Naive thymus-derived CD8-positive, alpha-beta T cell (primary cell): ENCODE measurements at places on chromosomes 4 and X. TPM values are rescaled to one million over a fixed set of nuclear protein-coding genes. Genes with fewer than 3 reads are reported as not detected.

GRCh38 chr4:184648054-184648312 is 1.3 kb downstream of the CASP3 start:
- peaks cover 68% of the 10 kb centered on the region for H3K4me1 ChIP-seq
- H3K36me3 ChIP-seq: peaks cover 4% of the 10 kb centered on the region
- H3K27me3 ChIP-seq: no peaks in the 10 kb centered on the region

DNA sequence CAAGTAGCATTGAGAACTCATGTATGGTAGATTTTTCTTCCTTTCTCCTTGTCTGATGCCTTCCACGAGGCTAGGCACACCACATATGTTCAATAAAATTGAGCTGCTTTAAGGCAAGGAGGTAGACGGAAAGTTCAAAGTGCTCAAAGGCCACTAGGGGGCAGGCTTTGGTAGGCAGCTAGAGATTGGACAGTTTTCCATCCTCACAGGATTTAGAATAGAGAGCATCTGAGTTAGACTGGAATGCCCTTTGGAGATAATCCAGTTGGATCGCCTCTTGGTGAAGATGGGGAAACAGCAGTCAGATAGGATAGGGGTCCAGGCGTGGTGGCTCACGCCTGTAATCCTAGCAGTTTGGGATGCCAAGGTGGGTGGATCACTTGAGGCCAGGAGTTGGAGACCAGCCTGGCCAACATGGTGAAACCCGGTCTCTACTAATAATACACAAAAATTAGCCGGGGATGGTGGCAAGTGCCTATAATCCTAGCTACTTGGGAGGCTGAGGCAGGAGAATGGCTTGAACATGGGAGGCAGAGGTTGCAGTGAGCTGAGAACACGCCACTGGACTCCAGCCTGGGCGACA is 30.4 kb downstream of the ELF4 start:
- H3K27me3 ChIP-seq: no peaks in the 10 kb centered on the region
- DNase-seq: peak; percentile 37
- peaks cover 50% of the 10 kb centered on the region for H3K4me1 ChIP-seq
- peak overlapping the region; percentile 68 for H3K27ac ChIP-seq
- no peak overlapping the region for H3K4me3 ChIP-seq
- H3K36me3 ChIP-seq: no peaks in the 10 kb centered on the region

DNA sequence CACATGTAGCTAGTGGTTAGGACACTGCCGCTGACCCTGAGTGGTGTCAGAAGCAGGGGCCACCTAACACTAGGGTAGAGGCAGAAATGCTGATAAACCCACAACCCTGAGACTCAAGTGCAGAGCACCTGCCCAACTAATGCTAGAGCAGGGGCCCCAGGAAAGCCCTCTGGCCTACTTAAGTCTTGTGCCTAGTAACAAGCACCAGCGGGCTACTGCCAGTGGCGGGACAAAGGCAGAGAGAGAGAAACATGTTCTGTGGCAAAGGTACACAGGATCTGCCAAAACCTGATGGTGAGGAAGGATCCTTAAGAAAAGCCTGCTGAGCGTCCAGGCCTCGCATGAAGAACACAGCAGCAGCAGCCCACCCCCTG is 172.4 kb downstream of the PRDM5 start:
- H3K36me3 ChIP-seq: peaks cover 7% of the 10 kb centered on the region
- no peak overlapping the region for H3K27ac ChIP-seq
- H3K27me3 ChIP-seq: no peaks in the 10 kb centered on the region
- no peak overlapping the region for H3K4me3 ChIP-seq

GRCh38 chr4:74796631-74797030 is 2.3 kb upstream of the BTC start:
- peaks cover 38% of the 10 kb centered on the region for H3K27me3 ChIP-seq
- no peak for DNase-seq
- no peak overlapping the region for H3K27ac ChIP-seq

GRCh38 chrX:110001740-110002299 is 1.1 kb upstream of the TMEM164 start:
- H3K36me3 ChIP-seq: no peaks in the 10 kb centered on the region
- H3K27ac ChIP-seq: peak overlapping the region; percentile 95
- no peak for DNase-seq
- H3K27me3 ChIP-seq: no peaks in the 10 kb centered on the region
- H3K4me3 ChIP-seq: peak overlapping the region; percentile 86

GRCh38 chrX:39856472-39857121 is 241.2 kb downstream of the BCOR start:
- H3K27ac ChIP-seq: peak overlapping the region; percentile 96
- no peak overlapping the region for H3K4me3 ChIP-seq
- H3K27me3 ChIP-seq: no peaks in the 10 kb centered on the region
- H3K36me3 ChIP-seq: no peaks in the 10 kb centered on the region

DNA sequence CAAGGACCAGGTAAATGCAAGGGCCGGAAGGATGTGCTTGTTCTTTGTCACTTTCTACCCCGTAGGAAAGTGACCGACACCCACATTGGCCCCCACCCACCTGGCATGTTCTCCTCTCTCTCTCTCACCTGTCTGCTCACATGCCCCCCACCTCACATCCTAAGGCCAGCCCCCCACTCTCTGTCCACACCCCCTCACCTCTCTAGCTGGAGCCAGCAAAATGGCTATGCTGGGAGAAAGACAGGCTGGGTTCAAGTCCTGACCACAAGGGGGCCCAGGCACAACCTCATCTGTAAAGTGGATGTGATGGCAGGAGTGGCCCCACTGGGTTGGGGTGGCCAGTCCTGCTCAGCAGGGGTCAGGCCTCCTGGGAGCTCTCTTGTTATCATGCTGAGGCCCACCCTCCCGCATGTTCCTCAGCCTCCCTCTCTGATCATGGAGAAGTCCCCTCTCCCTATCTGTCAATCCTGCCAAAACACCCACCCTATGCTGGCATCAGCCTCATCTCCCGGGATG is 1.7 kb upstream of the PPP2R2C start:
- H3K27me3 ChIP-seq: peaks cover 71% of the 10 kb centered on the region
- peaks cover 5% of the 10 kb centered on the region for H3K36me3 ChIP-seq
- peak overlapping the region; percentile 15 for H3K4me3 ChIP-seq
- DNase-seq: no peak

DNA sequence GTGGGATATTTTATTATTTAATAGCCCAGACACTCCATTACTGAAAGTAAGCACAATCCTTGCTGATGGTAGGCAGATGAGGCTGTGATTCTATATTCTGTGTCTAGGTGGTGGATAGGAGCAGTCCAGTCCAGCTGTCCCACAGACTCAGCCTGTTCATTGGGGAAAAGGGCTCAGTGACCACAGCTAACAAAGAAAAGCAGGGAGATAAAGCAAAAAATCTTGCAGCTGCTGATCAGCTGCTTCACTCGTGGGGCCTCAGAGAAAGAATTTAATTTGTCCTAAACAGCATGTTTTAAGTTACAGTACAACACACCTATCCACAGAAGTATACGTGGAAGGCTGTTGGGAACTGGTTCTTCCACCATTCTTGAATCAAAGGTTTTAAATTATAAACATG is 40.7 kb upstream of the ANK2 start:
- no peaks in the 10 kb centered on the region for H3K4me1 ChIP-seq
- no peak for DNase-seq
- H3K27ac ChIP-seq: no peak overlapping the region
- no peaks in the 10 kb centered on the region for H3K36me3 ChIP-seq
- H3K4me3 ChIP-seq: no peak overlapping the region

DNA sequence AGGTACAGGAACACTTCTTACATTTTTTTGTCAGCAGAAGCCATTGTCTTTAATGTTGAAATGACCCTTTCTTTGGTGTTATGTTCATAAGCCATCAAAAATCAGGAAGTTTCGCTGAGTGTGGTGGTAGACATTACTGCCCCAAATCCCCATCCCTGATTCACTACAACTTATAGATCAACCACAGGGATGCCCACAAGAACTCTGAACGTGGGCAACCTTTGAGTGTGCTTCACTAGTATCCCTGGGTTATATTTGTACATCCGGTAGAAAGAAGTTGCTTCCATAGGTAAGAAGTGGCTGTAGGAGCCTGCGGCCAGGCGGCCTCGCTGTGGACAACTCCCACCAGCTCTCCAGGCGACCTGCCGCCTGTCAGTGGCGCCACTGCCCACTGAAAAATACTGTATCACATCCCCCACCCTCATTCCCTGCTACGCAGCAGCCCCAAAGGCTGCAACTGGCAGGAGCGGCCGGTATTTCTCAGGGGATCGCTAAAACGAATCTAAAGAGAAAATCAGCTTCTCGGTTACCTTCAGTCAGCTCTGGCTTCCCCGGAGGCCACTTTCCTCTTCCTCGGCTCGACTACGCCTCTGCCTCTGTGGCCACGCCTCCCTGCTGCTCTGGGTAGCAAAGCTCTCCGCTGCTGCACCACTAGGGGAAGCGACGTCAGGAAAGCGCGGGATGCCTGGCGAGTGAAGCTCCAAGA is 13.9 kb upstream of the ETDC start:
- H3K4me3 ChIP-seq: peak overlapping the region; percentile 89
- peak overlapping the region; percentile 89 for H3K27ac ChIP-seq
- peaks cover 23% of the 10 kb centered on the region for H3K36me3 ChIP-seq
- H3K27me3 ChIP-seq: no peaks in the 10 kb centered on the region
- peaks cover 27% of the 10 kb centered on the region for H3K4me1 ChIP-seq

DNA sequence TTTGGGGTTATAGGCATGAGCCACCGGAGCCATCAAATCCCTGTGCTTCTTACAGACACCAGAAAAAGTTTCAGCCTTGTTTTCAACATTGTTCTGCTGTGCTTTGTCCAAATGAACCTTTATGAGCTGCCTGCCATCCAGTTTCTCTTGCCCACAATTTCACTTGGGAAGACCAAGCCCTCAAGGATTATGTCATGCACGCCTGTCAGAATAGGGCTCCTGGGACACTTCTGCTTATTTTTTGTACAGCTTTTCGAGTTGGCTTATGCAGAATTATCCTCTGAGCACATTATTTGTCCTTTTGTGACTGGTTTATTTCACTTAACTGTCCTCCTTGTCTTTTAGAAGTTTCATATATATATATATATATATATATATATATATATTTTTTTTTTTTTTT is 16.2 kb downstream of the UBE2K start:
- H3K4me3 ChIP-seq: no peak overlapping the region
- H3K36me3 ChIP-seq: peaks cover 6% of the 10 kb centered on the region
- no peak for DNase-seq
- peaks cover 65% of the 10 kb centered on the region for H3K4me1 ChIP-seq
- H3K27me3 ChIP-seq: no peaks in the 10 kb centered on the region
- H3K27ac ChIP-seq: peak overlapping the region; percentile 20

SORCS2 gene
- total RNA-seq: not detected

MMRN1 gene
- total RNA-seq: 0.08 TPM

PCSK1N gene
- total RNA-seq: 3.6 TPM

DNA sequence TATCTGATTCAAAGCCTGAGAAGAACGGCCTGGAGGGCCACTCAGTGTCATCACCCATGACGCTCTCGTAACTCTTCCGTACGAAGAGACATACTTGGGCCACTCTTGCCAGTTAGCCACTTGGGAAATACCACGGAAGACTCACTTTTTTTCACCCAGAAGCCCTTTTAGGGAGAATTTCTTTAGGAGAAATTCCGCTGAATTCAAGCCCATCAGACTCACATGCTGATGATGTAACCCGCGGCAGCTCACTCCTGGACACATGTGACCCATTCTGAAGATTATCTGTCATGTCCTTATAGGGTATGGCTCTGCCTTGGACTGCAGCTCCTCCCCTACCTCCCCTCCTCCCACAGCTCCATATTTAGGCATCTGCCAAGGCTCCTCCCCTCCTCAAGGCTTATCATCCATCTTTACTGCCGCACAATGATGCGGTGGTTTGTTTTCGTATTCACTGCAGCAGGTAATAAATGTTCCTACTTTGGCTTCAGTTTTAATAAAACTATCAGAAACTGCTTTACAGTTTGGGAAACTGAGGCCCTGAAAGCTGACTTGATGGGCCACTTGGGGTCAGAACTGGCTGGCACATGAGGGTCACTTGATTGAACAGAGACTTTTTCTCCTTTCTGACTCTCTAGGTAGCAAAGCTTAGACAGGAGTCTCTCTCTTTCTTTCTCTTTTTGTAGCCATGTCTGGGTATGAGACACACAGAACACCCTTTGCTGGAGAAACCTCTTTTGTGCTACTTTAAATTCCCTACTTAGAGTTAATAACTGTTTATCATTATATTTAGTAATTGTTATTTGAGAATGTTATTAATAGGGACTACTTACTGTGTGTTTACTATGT is 42.1 kb downstream of the RHOH start:
- H3K36me3 ChIP-seq: peaks cover 13% of the 10 kb centered on the region
- H3K4me3 ChIP-seq: peak overlapping the region; percentile 74
- peak overlapping the region; percentile 94 for H3K27ac ChIP-seq
- DNase-seq: peak; percentile 82
- peaks cover 92% of the 10 kb centered on the region for H3K4me1 ChIP-seq

DNA sequence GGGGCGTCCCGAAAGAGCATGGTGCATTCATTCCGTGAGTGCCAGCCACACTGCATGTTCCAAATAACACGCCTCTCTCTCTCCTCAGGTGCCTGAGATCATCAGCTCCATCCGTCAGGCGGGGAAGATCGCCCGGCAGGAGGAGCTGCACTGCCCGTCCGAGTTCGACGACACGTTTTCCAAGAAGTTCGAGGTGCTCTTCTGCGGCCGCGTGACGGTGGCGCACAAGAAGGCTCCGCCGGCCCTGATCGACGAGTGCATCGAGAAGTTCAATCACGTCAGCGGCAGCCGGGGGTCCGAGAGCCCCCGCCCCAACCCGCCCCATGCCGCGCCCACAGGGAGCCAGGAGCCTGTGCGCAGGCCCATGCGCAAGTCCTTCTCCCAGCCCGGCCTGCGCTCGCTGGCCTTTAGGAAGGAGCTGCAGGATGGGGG is 54.2 kb downstream of the PTTG2 start:
- no peaks in the 10 kb centered on the region for H3K27me3 ChIP-seq
- H3K36me3 ChIP-seq: no peaks in the 10 kb centered on the region
- peaks cover 7% of the 10 kb centered on the region for H3K4me1 ChIP-seq
- DNase-seq: no peak
- no peak overlapping the region for H3K4me3 ChIP-seq

DNA sequence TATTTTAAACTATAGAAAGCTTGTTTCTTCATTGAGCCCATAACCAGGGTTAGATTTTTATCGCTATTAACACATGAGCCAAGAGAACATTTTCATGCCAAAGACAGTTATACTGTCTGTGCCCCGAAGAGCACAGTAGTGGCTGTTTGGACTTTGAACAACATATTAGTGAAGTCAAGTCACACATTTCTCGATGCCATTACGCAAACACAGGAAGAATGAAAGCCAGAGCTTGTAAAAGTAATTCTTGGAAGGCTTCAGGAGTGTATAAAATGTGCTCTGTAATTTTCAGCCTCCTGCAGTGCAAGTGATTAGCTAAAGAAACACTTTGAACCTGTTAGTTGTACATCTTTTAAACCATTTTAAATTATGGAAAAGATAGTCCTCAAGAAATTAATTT is 590.7 kb upstream of the PITX2 start:
- no peaks in the 10 kb centered on the region for H3K27me3 ChIP-seq
- DNase-seq: no peak
- H3K27ac ChIP-seq: no peak overlapping the region
- no peak overlapping the region for H3K4me3 ChIP-seq
- H3K4me1 ChIP-seq: no peaks in the 10 kb centered on the region

DNA sequence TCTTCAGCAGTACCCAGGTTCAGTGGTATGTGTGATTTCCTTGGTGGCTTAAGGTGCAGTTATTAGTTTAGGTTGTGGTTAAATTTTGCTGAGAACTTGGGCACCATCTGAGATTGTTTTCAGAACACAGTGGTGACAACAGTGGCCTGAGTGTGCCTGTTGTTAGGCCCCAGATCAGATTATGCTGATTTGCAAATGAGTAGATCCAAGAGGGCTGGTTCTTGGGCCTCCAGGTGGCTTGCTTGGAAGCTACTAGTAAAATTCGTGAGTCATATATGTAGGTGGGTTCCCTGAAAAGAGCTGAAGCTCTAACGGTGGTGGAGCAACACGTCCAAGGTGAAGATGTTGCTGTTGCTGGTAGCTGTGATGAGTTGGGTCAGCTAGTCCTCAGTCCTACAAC is 2619.6 kb downstream of the PCDH7 start:
- no peaks in the 10 kb centered on the region for H3K36me3 ChIP-seq
- no peaks in the 10 kb centered on the region for H3K4me1 ChIP-seq
- H3K4me3 ChIP-seq: no peak overlapping the region
- H3K27ac ChIP-seq: no peak overlapping the region
- DNase-seq: no peak

SLITRK4 gene
- total RNA-seq: not detected
